ENCODE measurements at places on chromosomes 1 and 21.

DNA sequence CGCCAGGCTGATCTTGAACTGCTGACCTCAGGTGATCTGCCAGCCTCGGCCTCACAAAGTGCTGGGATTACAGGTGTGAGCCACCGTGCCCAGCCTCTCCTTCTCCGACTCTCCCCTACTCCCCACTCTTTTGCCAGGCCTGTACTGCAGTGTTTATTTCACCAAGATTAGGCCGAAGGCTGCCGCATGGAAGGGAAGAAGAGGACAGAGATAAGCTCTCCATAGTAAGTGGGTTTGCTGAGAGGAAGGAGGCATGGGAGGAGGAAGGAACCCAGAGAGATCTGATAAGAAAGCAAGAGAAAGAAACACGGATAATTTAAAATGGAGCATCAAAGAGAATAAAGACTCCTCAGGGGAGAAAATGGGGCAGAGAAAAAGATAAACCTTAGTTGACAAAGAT is 8.7 kb downstream of the PTCH2 start:
- DNase-seq = no peak

DNA sequence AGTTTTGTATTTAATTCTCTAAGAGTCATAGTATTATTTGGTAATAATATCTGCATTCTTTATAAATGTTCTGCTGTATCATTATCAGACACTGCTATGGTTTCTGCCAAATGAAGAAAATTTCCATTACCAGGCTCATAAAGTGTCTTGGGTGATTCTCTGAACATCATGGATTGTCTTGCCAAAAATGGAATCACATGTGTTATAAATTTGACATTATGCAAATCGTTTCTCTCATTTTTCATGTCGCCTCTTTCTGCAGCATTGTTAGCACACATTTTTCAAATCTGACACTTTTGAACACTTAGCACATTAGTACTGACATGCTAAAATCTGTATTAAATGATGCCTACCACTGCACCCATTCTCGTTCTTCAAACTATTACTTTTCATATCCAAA is 74.2 kb upstream of the NEK7 start:
- DNase-seq = no peak

GRCh38 chr21:34243562-34243961 is 120.2 kb upstream of the KCNE2 start:
- DNase-seq = peak; percentile 29

DNA sequence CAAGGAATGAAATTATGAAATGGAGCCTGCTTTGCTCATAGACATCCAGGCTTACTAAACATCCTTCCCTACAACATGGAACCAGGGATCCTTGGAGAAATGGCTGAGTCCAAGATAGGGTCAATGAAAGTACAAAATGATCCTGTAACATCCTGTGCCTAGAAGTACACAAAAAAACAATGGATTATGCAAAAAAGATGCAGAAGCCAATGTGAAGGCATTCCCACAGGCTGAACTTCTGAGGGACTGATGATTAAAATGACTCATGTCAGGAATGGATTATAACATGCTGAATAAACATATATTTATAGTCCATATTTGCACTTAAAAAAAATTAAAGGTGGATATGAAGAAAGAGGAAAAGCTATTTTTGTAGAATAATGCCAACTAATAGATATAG is 10.4 kb upstream of the HOOK1 start:
- no peak for DNase-seq

DNA sequence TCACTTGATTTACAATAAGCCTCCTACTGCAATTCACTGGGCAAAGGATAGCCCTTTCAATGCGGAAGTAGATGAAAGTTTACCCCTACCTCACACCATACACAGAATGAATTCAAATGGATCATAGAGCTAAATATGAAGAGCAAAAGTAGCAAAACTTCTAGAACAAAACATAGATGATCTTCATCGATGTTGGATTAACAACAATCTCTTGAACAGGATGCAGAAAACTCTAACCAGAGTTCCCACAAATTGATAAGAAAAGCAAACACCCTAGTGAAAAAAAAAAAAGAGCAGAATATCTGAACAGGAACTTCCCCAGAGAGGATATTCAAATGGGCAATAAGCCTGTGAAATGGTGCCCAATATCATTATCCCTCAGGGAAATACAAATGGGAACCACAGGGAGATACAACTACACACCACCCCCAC is 1.9 kb upstream of the UBASH3A start:
- no peak for DNase-seq

GRCh38 chr1:1894354-1895059 is 3.6 kb upstream of the GNB1 start:
- DNase-seq = no peak

DNA sequence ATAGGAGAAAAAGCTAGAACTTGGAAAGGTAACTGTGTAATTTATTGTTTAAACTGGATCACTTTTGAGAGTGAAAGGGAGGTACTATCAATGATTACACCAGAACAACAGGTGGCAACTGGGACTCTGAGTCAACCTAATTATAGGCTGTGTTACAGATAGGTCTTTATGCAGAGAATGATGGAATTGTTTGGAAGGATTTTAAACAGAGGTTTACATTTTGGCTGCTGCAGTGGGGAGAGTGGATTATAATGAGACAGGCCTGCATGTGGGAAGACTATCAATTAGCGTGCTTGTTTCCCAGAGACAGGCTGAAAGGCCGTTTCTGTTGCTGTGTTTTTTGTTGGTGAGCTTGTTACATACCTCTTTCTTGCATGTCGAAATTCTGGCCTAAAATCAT is 432.9 kb downstream of the PLA2G4A start:
- DNase-seq = peak; percentile 43
